ENCODE measurements at places on chromosomes 5 and 9. TPM values are rescaled to one million over a fixed set of nuclear protein-coding genes. Genes with fewer than 3 reads are reported as not detected.

Gene CTXN3
- not detected for total RNA-seq

Gene SV2C
- not detected for total RNA-seq

Gene ENC1
- total RNA-seq, result 12.7 TPM

Gene SLCO6A1
- total RNA-seq, result not detected

Gene ANKRD20A1
- total RNA-seq, result not detected

Gene VCAN
- total RNA-seq, result 206 TPM

Gene GRAMD2B
- total RNA-seq, result 12.8 TPM

Gene BARHL1
- not detected for total RNA-seq

Gene ADGRV1
- not detected for total RNA-seq

Gene FAM200C
- total RNA-seq, result 4.0 TPM

Gene WDR5
- total RNA-seq, result 17.9 TPM

Gene WNT8A
- total RNA-seq, result not detected

Gene SLC27A6
- 0.51 TPM for total RNA-seq

Gene IL9
- total RNA-seq, result not detected

Gene TMC1
- not detected for total RNA-seq

Gene QRFP
- not detected for total RNA-seq

Gene PCDHGA8
- total RNA-seq, result 1.4 TPM

Gene PTGS1
- 110 TPM for total RNA-seq

Gene SLC25A2
- total RNA-seq, result not detected

Gene KIF4B
- total RNA-seq, result not detected

Gene SH2D3C
- 0.23 TPM for total RNA-seq
